ENCODE measurements at places on chromosomes 2 and 18.

GRCh38 chr2:14451312-14451711, 181.2 kb upstream of the LRATD1 start:
- DNase-seq, result no peak

DNA sequence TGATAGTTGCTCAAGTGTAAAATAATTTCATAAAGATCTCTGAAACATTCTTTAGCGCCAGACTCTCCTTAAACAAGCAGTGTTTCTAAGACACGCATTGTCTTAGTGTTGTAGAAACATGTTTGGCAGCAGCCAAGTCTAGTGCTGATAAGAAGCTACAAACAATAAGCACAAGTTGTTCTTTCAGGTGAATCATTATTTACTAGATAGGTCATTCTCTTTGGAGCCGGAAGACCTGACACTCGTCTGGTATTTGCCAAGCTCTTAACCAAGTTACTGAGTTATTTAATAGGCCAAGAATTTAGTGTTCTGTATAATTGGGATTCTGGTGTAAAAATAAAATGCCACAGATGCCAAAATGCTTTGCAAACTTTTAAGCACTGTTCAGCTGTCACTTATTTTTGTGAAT, 852.1 kb downstream of the CPS1 start:
- no peak for DNase-seq

- DNase-seq, result no peak
These were observed 112.6 kb downstream of the KLHL29 start for GRCh38 chr2:23497536-23497935.

DNA sequence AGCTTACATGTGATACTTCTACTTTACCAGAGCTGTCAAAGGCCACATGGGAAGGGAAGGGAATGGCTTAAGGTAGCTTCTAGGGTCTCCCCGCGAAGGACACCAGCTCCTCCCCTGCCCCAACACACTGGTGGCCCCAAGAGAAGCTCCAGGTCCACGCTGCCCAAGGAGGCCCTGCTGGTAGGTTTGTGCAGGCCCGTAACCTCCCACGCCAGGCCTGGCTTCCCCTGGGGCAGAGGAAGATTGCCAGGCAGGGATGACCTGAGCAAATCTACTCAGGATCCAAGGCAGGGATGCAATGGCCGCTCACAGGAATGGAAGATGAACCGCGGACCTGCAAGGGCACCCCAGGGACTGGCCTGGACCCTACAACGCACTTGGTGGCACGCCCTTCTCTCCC, 205.1 kb downstream of the MGAT5 start:
- no peak for DNase-seq

GRCh38 chr2:48016225-48017019, 110.1 kb upstream of the FBXO11 start:
- DNase-seq, result no peak

DNA sequence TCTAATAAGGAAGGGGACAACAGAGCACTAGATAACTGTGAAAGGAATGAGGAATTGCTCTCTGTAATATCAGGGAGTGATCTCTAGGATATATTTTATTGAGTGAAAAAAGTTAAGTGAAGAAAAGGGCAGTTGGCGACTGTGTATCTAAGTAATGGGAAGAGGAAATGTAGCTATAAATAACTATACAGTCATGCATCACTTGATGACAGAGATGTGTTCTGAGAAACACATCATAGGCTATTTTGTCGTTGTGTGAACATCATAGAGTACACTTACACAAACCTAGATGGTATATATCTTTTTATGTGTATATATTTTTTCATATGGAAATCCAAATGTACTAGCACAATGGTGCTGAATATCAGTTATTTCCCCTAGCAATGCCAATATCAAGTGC, 329.3 kb downstream of the TXNL1 start:
- DNase-seq, result no peak

GRCh38 chr2:99468155-99468554, 21.7 kb downstream of the REV1 start:
- no peak for DNase-seq

- no peak for DNase-seq
These were observed 502.0 kb downstream of the RNF144A start for GRCh38 chr2:7419186-7419585.

GRCh38 chr2:74867841-74868658, 34.1 kb downstream of the HK2 start:
- no peak for DNase-seq

DNA sequence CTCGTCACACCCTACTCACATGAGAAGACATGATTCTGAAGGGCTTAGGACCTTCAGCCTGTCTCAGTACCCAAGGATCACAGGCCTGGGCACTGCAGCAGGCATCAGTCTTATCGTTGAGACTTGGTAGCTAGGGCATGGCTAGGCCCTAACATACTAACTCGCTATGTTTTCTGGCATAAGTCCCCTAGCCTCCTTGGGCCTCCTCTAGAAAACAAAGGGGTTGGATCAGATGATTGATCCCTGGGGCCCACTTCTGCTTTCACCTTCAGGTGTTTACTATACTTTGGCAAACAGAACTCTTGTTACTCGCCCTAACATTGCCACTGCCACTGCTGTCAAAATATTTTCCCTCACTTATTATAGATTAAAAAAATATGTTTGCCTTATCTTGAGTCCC, 44.2 kb downstream of the VSNL1 start:
- no peak for DNase-seq

DNA sequence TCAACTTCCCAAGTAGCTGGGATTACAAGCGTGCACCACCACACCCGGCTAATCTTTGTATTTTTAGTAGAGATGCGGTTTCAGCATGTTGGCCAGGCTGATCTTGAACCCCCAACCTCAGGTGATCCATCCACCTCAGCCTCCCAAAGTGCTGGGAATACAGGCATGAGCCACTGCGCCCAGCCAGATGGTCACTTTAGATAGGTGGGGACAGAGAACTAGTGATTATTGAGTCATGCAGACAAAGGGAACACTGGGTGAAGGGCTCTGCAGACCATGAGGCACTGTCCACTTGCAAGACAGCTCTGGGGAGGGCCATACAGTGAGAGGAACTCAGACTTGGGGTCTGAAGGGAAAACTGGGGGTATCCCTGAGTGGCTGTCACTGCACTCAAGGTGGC, 58.4 kb upstream of the POMC start:
- no peak for DNase-seq

DNA sequence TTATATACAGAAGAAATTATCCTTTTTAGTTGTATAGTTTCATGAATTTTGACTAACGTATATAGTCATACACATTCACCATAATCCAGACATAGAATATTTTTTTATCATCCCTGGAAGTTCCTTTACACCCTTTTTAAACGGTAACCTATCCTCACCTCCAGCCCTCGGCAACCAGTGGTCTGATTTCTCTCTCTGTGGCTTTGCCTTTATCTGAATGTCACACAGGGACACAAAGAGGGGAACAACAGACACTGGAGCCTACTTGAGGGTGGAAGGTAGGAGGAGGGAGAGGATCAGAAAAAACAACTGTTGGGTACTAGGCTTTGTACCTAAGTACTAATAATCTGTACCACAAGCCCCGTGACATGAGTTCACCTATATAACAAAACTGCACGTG, 191.9 kb downstream of the MC4R start:
- DNase-seq, result no peak

- DNase-seq, result no peak
These were observed 84.8 kb downstream of the VRK2 start for GRCh38 chr2:58131191-58132011.

- no peak for DNase-seq
These were observed 6.9 kb downstream of the YES1 start for GRCh38 chr18:805008-805754.

DNA sequence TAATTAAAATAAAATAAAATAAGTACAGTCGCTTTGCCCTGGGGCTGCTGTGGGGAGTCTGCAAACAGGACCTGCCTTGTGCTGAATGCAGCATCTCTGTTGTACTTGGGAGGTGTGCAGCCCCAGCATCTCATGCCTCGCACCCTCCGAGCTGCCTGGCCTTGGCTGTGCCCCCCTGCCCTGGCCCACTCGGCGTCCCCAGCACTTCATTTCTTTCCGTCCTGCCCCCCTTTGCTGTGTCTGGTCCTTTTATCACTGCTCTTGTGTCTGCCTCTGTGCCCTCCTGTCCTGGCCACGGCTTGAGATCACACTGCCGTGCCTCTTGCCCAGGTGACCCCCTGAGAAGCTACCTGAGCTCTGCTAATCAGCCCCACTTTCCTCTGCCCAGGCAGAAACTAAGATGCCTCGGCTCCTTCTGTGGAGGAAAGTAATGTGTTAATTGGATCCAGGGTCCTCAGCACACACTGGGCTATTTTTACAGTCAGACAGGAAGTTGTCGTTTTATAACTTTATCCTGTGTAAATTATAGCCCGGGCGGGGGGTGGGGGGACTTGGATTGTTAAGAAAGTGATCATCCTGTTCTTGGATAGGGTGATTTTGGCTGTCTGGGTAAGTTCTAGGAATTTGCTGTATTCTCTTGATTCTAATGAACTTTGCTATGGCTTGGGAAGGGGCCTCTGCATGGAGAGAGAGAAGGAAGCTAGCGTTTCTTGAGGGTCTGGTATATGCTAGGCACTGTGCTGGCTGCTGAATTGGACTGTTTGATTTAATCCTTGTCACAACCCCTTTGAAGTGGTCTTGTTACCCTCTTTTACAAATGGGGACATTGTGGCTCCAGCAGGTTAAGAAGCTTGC, 69.4 kb downstream of the AGAP1 start:
- DNase-seq, result peak; percentile 27

GRCh38 chr2:74138600-74139323, 8.9 kb downstream of the BOLA3 start:
- no peak for DNase-seq

DNA sequence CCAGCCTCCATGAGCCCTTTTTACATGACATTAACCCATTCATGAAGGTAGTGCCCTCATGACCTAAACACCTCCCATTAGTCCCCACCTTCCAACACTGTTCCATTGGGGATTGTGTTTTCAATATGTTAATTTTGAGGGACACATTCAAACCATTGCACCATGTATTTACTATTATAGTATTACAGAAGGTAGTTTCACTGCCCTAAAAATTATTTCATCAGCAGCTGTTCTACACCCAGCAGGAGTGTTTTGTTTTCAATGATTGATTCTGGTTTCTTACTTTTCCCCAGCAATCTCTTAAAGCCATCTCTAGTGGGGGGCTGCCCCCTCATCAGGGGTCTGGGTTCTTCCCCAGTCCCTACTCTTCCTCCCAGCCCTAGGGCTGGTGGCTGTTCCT, 71.9 kb downstream of the CERS6 start:
- DNase-seq, result no peak

DNA sequence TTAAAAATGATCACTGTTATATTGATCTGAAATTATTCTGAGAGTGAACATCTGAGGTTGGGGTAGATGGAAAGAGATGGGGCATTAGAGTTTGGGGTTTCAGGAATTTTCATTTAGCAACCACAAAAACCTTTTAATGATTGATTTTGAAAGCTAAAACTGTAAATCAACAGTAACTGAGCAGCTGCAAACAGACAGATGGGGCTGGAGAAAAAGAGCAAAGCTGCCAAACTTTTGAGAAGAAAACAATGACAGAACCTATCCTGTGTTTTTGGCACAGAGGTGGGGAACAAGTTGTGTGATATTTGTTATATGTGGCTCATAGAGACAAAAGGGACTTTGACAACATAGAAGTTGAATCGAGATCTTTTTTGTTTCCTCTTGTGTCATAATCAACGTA, 415.8 kb upstream of the DSEL start:
- peak; percentile 6 for DNase-seq

DNA sequence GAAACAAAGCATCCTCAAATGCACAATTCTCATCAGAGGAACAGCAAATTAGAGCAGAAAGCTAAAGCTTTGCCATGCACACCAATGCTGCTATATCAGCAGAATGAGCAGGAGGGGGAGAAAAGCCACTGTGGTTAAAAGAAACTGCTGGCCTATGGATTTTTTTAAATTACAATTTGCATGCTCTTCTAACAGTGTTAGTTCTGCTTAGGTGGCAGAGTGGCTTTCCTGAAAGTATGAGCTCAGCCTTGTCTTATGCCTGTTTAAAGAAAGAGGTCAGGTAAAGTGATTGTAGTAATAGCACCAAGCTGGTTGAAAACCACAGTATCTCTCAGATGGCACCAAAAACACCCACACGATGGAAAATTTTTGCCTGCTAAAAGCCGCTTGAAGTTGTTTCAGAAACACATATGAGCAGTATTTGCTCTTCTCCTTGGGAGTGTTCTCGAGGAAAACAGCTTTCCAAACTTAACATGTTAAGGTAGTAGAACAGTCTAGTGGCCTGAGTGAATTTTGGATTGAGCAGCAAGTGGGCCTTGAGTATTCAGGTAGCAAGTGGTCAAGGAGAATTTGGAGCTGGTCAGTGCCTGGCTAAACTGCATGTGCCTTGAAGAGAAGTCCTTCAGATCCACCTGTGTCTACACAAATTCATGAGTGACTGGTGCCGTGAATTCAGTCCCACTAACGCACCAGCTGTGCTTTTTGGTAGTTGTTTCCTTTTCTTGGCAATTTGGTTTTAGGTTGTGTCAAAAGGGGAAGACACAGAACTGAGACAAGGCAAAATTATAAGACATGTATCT, 19.6 kb upstream of the NDUFV2 start:
- no peak for DNase-seq

DNA sequence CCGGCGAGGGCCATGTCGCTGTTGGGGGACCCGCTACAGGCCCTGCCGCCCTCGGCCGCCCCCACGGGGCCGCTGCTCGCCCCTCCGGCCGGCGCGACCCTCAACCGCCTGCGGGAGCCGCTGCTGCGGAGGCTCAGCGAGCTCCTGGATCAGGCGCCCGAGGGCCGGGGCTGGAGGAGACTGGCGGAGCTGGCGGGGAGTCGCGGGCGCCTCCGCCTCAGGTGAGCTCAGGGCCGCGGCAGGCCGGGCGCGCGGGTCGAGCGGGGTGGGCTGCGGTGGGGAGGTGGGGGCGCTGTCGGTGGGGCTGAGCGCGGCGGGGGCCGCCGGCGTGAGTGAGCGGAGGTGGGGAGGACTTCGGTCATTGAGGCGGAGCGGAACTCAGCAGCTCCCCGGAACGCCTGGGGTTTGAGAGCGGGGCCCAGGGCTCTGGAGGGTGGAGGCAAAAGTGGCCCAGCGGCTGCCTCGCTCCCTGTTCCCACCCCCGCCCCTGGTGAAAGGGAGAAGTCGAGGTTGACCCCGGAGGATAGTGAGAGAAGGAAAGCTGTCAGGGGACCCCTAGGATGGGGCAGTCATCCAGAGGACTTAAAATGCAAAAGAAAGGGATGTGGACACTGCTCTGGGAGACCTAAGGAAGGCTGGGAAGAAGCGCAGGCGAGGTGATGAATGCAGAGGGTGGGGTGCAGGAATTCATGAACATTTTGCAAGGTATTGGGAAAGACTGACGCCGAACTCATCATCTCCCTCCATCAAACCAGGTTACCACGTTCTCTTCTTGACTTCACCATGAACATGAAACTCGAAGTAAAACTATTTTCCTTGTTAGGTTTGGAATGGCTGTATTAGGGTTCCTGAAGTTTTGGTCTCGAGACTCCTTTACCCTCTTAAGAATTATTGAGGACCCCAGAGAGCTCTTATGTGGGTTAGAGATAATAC, 633 bp downstream of the MALT1 start:
- DNase-seq, result no peak

DNA sequence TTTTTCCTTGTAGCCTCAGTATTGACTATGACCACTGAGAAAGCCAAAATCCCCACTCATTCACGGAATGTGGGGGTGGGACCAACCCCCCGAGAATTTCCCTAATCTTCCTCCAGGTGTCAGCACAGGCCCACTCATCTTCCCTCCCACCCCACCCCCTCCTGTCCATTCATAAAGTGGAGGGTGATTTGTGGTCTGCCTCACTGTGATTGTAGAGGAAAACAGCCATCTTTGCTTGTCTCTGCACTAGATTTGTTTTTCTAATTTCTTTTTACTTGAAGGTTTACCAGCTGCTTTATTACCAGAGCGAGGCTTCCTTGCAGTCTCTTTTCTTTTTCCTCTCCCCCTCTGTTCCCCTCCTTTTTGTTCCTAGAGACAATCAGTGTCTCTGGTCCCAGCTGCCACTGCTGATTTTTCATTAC, 171.8 kb downstream of the ICOS start:
- peak; percentile 6 for DNase-seq

Measured in fibroblast of skin of left quadriceps (primary cell).